ENCODE measurements at places on chromosomes 2 and 18.

GRCh38 chr2:203709416-203710040, 3.1 kb downstream of the CD28 start:
- DNase-seq = no peak

GRCh38 chr2:22795287-22795866, 589.6 kb upstream of the KLHL29 start:
- DNase-seq = no peak

DNA sequence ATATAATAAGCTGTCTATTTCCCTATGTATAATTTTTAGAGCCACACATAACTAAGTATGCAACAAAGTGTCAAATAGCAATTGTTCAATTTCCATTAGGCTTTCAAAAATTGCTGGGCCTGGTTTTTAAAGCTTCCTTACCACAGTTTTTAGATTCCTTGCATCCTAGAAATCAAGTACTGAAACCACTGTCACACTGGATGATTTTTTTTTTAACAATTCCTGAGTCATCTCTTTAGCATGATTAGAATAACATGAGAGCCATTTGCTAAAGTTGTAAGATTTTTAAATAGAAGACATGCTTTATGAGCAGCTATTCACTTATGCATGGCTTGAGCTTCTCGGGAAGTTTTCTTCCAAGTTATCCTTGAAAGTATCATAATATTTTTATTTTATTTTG, 319.5 kb upstream of the NXPH2 start:
- DNase-seq = no peak

DNA sequence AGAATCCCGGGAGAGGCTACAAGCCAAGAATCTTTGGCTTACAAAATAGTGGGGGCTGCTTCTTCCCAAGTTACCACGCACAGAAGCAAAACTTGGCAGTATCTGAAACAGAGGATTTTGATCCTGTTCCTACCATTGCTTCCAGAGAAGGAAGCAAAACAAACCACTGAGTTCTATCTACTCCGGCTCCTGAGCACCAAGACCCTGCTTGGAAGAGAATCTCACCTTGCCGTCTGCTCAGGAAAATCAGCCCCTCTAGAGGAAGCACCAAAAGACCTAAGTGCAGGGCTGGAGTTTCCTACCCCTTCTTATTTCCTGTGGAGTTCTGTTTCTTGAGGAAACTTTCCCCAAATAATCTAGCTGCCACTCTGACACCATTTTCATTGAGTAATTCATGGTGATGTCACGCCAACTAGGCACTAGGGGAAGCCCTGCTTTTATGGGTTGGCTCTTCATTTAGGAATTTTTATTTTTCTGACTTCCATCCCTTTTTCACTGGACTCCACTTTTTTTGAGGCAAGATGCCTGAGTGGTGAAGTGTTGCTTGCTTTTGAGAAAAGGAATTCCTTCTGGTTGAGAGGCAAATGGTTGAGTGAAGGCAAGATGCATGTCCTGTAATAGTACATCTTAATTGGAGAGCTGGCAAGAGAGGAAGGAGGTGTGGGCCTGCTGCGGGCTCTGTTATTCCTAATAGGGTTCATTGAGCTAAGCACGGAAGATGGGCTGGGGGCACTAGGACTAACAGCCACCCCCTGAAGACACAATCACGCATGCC, 36.8 kb upstream of the EML4 start:
- no peak for DNase-seq

GRCh38 chr18:70288171-70288850, 534 bp upstream of the SOCS6 start:
- no peak for DNase-seq

DNA sequence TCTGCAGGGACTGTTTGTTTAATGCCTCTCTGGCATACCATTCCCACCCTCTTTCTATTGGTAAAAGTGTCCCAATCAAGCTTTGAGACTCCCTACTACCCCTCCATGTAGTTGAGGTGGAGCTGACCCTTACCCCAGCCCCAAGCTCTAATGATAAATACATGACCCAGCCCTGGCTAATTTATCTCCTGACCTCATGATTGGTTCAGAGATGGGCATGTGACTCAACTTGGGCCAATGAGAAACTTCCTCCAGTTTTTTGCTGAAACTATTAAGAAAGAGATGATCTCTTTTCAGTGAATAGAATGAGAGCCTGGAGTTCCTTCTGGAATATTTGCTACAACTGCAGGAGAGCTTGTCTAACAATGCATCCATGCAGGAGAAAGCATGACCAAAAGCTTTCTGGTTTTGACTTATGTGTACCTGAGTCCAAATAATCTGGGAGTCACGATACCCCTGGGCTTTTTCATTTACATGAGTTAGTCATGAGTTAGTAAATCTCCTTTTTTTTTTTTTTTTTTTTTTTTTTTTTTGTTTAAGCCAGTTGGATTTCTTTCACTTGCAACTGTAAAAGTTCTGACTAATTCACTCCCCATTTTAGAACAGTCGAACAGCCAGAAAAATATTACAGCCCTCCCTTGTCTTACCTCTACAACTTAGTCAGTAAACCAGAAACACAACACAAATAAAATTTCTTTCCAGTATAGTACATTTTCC, 66.5 kb upstream of the TLK1 start:
- DNase-seq = no peak

Data from activated CD4-positive, alpha-beta T cell treated with anti-CD3 and anti-CD28 coated beads, Interleukin-2, amount 10 ng/mL, durations not matched to agents 7 days and 5 days (primary cell).